Activated T-helper 9 cell treated with anti-CD3 and anti-CD28 coated beads, Interleukin-2, amount 50 U/mL, for 16 hours (primary cell): ENCODE measurements at places on chromosomes 4 and X.

- DNase-seq: no peak
Observed at GRCh38 chrX:17374619-17375366, at the start of gene NHS. Gene NHS (plus strand): TSS chrX:17375200. CDS start chrX:17375758, 558 bp downstream.

DNA sequence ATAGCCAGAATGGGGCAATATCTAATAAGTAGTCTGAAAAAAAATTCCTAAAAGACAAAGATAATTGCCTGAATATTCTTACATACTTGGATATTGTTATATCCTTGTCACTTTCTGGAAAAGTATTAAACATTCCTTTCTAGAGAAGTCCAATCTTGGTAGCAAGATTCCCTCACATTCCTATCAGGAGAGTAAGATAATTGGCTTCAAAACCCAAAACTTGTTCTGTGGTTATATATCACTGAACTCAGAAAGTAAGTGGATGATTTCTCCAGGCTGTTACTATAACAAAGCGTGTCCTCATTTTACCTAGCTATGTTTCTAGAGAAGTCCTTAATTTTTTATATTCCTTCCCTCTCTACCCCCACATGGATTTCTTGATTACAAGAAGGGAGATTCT lies 46.0 kb upstream of the TEX13A start:
- DNase-seq: no peak

- DNase-seq: no peak
Observed at GRCh38 chrX:154020536-154021115, 924 bp upstream of the IRAK1 start.

GRCh38 chr4:15325987-15326386 lies 101.8 kb upstream of the C1QTNF7 start:
- no peak for DNase-seq

- no peak for DNase-seq
Observed at GRCh38 chr4:128386761-128387599, 99.4 kb upstream of the PGRMC2 start.

- DNase-seq: no peak
Observed at GRCh38 chr4:102455750-102456149, 45.4 kb upstream of the NFKB1 start.

DNA sequence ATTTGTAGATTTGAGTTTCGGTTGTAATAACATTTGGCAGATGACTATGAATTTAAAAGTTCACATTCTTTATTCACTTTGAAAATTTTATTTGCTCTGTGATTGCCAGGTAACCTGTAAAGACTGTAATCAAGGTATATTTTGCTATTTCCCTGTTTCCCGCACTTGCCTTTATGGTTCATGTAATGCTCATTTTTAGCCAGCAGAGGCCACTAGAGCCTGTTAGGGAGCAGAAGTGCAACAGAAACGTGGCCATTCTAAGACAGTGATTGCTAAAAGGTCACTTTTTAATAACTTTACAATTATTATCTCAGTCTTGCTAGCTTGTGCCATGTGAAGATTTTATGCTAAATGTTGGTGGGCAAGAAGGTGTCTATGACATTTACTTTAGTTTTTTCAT lies 12.4 kb downstream of the YIPF6 start:
- DNase-seq: no peak

- DNase-seq: no peak
Observed at GRCh38 chrX:94524867-94525266, 850.9 kb downstream of the FAM133A start.

DNA sequence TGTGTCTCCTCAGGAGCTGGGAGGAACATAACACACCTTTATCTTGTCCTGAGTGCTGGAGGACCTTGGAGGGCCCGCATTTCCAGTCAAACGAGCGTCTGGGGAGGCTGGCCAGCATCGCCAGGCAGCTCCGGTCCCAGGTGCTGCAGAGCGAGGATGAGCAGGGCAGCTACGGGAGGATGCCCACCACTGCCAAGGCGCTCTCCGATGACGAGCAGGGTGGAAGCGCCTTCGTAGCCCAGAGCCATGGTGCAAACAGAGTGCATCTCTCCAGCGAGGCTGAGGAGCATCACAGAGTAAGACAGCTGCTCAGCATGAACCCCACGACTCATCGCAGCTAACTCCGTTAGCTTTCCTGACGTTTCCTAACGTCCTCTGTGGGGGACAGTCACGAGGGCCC lies 430 bp downstream of the TRIML1 start:
- no peak for DNase-seq

GRCh38 chrX:72088761-72089160 lies 43.0 kb downstream of the RTL5 start:
- no peak for DNase-seq

GRCh38 chrX:123169247-123169901 lies 14.7 kb upstream of the GRIA3 start:
- no peak for DNase-seq

- no peak for DNase-seq
Observed at GRCh38 chr4:185730849-185731608, 81.0 kb downstream of the SORBS2 start.

GRCh38 chr4:47484168-47484567 lies 907 bp upstream of the ATP10D start:
- no peak for DNase-seq

DNA sequence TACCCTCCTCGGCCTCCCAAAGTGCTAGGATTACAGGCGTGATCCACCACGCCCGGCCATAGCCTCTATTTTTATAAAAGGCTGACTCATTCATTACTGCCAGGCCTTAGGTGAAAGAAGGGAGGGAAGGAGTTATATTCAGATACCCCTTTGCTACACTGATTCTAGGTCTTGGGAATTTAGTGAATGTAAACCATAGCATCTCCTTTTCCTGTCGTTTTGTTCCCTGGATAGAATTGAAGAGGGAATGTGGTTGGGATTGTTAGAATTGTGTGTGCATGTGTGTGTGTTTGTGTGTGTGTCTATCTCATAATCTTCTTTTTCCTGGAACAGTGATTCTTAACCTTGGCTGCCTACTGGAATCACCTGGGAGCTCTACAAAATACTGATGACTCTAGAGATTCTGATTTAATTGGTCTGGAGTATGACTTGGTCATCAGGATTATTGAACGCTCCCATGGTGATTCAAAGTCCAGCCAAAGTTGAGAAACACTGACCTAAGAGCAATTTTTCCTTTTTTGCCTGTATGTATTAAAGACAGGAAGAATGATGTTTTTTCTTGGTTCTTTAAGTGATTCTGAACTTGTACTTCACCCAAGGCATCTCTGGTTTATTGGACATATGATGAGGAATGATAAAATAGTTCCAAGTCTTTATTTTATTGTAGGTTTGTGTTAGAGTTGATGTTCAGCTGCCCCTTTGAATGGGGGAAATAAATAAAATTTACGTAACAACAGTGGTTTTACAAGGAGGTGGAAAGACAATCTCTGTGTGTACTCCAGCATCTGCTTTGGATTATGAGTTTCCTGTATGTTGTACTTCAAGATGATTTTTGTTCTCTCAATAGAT lies 37.0 kb downstream of the NAP1L5 start:
- no peak for DNase-seq

DNA sequence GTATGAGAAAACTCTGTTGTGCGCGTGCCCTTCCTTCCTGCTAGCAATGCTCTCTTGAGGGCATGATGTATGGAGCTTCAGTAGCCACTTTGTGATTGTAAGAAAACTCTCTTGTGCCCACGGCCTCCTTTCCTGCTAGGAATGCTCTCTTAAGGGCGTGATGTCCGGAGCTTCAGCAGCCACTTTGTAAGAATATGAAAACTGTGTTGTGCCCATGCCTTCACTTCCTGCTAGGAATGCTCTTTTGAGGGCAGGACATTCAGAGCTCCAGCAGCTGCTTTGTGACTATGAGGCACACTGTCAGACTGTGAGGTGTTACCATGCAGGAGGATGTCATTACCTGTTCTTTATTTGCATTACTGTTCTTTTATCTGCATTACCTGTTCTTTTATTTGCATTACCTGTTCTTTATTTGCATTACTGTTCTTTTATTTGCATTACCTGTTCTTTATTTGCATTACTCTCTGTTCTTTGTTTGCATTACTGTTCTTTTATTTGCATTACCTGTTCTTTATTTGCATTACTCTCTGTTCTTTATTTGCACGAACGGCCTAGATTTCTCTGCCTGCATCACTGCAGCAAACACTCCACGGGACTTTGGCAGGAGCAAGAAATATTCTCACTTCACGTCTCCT lies 166.7 kb downstream of the CRLF2 start:
- DNase-seq: no peak

DNA sequence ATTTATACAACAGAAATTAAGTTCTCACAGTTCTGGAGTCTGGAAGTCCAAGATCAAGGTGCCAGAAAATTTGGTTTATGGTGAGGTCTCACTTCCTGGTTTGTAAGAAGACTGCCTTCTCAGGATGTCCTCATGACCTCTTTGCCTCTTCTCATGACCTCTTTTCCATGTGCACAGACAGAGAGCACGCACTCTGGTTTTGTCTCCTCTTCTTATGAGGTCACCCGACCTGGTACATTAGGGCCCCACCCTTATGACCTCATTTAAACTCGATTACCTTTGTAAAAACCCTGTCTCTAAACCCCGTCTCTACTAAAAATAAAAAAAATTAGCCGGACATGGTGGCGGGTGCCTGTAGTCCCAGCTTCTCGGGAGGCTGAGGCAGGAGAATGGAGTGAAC lies 155.9 kb downstream of the KIT start:
- no peak for DNase-seq

GRCh38 chr4:4899202-4899925 lies 39.9 kb downstream of the MSX1 start:
- no peak for DNase-seq

DNA sequence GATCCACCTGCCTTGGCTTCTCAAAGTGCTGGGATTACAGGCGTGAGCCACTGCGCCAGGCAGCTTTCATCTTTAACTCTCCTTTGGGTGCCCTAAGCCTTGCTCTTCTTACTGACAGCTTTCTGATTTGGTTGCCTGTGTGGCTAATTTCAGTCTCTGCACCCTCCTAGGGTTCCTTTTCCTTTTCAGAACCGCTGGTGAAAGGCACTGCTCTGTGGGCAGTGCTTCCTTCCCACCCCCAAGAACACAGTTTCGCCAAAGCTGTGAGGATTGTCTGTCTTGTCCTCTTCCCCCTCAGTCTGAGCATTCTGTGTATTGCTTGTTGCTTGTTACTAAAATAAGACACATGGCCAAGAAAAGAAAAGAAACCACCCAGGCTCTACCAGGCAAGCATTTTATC lies 101.4 kb upstream of the FRMPD3 start:
- no peak for DNase-seq

GRCh38 chrX:16464369-16464768 lies 185.6 kb upstream of the S100G start:
- DNase-seq: no peak

DNA sequence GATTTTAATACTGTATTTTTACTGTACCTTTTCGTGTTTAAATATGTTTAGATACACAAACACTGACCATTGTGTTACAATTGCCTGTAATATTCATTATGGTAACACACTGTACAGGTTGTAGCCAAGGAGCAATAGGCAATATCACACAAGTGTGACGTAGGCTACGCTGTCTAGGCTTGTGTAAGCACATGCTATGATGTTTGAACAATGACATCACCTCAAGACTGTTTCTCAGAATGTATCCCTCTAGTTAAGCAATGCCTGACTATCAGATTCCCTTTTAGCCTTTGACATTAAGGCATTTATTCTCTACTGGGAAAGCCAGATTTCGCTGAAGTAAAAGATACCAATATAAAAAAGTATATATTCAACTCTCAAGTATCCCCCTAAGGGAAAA lies 66.2 kb downstream of the VCX3A start:
- no peak for DNase-seq

GRCh38 chr4:153788413-153789276 lies at the start of gene SFRP2:
Gene SFRP2 (minus strand): TSS chr4:153789083. CDS start chr4:153788835, 248 bp downstream.
- no peak for DNase-seq
